Thoracic aorta (tissue), 2 donors: ENCODE measurements at places on chromosomes 12 and 14. TPM values are rescaled to one million over a fixed set of nuclear protein-coding genes. Genes with fewer than 3 reads are reported as not detected.

DNA sequence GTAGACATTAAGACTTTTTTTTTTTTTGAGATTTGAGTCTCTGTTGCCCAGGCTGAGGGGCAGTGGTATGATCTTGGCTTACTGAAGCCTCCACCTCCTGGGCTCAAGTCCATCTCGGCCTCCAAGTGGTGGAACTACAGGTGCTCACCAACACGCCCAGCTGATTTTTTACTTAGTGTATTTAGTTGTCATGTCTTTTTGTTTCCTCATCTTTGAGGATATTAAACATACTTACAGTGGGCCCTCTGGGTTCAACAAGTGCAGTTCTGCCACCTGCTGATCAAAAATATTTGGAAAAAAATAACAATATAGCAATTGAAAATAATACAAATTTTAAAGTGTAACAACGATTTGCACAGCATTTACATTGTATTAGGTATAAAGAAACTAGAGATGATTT, 4.4 kb upstream of the B4GALNT1 start:
- H3K27ac ChIP-seq, result no peak overlapping the region
- peaks cover 8% of the 10 kb centered on the region for H3K4me1 ChIP-seq
- H3K36me3 ChIP-seq, result no peaks in the 10 kb centered on the region
- H3K4me3 ChIP-seq, result no peak overlapping the region

GRCh38 chr12:131140697-131141096, 187.0 kb downstream of the ADGRD1 start:
- no peak overlapping the region for H3K4me3 ChIP-seq
- no peaks in the 10 kb centered on the region for H3K27me3 ChIP-seq
- no peak overlapping the region for H3K27ac ChIP-seq
- DNase-seq, result no peak
- H3K36me3 ChIP-seq, result no peaks in the 10 kb centered on the region
- no peaks in the 10 kb centered on the region for H3K4me1 ChIP-seq

DNA sequence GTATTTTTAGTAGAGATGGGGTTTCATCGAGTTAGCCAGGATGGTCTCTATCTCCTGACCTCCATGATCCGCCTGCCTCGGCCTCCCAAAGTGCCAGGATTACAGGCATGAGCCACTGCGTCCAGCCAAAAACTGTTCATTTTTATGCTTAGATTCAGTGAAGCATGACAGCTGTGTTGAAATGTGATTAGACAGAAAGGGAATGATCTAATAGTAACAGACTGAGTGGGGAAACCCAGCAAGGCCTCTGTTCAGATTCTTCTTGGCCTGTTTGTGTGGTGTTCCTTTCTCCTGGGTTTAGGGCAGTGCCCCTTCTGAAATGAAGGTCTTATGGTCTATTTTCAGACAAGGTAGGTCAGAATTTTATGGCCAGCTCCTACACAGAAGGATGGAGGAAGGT, 11.8 kb upstream of the ABCD4 start:
- no peak overlapping the region for H3K27ac ChIP-seq
- no peaks in the 10 kb centered on the region for H3K4me1 ChIP-seq
- DNase-seq, result no peak
- H3K4me3 ChIP-seq, result no peak overlapping the region
- H3K36me3 ChIP-seq, result no peaks in the 10 kb centered on the region

GRCh38 chr12:127620735-127621355, 646.1 kb upstream of the TMEM132C start:
- no peaks in the 10 kb centered on the region for H3K36me3 ChIP-seq
- peak overlapping the region; percentile 26 for H3K4me3 ChIP-seq
- DNase-seq, result no peak
- H3K4me1 ChIP-seq, result peaks cover 13% of the 10 kb centered on the region

DNA sequence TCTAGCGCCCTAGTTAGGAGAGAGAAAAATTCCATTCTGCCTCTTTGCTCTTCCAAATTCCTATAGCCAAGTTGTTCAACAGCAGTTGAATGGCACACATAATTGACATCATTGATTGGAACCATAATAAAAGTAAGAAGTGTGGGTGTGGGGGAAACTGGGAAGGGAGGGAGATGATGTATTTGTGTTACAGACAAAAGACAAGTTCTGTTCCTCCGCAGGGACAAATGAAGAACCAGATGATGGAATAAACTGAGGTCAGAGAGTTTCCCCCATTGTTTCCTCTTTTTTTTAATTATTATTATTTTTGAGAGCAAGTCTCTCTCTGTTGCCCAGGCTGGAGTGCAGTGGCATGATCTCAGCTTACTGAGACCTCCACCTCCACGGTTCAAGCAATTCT, 34.9 kb downstream of the GDF11 start:
- H3K36me3 ChIP-seq, result peaks cover 38% of the 10 kb centered on the region
- H3K27ac ChIP-seq, result no peak overlapping the region
- no peaks in the 10 kb centered on the region for H3K4me1 ChIP-seq

GRCh38 chr14:93337884-93338283, 5.0 kb upstream of the BTBD7 start:
- no peaks in the 10 kb centered on the region for H3K27me3 ChIP-seq
- H3K36me3 ChIP-seq, result no peaks in the 10 kb centered on the region
- H3K4me3 ChIP-seq, result no peak overlapping the region
- DNase-seq, result no peak

HPD gene
- total RNA-seq, result 6.8 TPM

CCDC175 gene
- not detected for total RNA-seq

AEBP2 gene
- total RNA-seq, result 28.3 TPM

AMDHD1 gene
- total RNA-seq, result not detected
